ENCODE measurements at places on chromosomes 1 and 21.

- DNase-seq, result no peak
These were observed 13.3 kb downstream of the TRPM2 start for GRCh38 chr21:44366586-44367211.

DNA sequence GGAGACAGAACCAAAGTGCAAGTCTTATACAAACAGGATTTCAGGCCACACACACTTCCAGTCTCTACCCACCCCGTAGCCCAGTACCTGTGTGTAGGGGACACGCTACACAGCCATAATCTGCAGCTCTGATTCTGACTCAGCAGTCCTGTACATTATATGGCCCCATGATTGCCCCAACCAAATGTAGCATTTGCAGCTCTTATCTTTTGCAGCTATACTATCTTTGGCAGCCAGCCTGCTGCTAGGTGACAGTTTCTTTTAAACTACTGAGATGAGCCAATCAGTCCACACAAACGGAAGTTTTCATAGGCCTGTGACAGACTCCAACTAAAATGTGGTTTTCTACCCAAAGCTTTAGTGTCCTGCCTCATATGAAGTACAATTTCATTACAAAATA lies 259.6 kb upstream of the ST6GALNAC5 start:
- no peak for DNase-seq

- no peak for DNase-seq
These were observed 23.9 kb upstream of the ZZZ3 start for GRCh38 chr1:77706321-77706720.

GRCh38 chr21:36751383-36751782 lies 52.5 kb downstream of the SIM2 start:
- DNase-seq, result no peak

DNA sequence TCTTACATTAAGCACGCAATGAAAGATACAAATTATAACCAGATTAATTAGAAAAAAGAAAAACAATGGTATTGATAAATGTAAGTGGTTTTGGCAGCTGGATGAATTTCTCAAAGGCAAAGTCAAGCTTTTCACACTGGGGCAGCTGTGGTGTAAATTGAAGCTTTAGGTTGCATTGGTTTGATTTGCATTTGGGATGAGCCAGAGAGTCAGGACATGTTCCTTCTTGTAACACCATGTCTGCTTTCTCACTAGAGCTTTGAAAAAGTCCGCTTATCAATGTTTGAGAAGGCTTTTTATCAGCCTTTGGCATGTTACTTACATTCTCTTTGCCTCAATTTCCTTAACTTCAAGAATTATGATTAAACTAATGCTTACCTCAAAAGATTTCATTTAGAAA lies 173.9 kb downstream of the GPATCH2 start:
- no peak for DNase-seq

DNA sequence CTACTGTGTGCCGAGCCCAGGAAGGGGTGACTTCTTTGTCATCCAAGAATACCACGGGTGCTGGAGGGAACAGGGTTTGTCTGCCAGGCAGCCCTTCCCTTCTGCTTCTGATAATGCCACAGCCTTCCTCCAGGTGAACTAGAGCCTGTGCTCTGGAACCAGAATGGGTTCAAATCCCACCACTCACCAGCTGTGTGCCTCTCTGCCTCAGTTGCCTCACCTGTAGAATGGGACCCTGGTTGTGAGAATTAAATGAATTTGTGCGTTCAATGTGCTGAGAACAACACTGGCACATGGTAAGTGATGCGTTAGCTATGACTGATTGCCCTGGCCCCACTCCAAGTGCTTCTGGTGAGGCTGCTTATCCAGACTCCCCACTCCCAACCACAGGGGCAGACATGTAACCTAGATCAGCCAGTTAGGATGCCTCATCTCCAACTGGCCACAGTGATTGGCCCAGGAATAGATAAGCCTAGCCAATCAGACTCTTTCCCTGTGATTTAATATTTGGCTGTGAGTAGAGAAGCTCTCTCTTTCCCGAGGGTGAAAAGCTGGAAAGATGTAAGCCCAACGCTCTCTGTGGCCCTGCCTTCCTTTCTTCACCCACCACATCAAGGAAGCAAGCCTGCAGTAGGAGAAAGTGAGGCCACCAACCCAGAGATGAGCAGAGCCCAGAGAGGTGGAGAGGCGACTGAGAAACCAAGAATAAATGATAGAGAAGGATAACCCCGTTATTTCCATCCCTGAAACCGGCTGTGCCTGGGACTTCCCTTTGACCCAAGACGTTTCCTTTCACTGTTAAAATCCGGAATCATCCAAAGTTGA lies 20.8 kb upstream of the LAPTM5 start:
- DNase-seq, result peak; percentile 70

- no peak for DNase-seq
These were observed 37.5 kb downstream of the LRRC3 start for GRCh38 chr21:44492567-44493385.

DNA sequence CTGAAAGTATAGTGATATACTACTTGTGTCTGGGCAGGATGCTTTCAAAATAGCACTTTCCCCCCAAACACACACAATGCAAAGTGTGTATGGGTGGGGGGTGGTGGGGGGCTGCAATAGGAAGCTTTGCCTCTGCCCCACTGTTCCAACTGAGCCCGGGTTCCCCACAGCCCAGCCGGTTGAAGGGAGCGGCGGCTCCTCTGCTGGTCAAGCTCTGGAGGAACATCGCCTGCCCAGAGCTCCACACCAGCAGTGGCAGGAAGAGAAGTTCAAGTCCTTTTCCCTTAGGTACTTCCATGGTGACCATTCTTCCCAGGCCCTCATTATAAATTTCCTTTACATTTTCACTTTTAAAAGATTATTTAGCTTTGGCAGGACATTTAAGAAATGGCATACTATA lies 74.9 kb downstream of the CAPZB start:
- no peak for DNase-seq

DNA sequence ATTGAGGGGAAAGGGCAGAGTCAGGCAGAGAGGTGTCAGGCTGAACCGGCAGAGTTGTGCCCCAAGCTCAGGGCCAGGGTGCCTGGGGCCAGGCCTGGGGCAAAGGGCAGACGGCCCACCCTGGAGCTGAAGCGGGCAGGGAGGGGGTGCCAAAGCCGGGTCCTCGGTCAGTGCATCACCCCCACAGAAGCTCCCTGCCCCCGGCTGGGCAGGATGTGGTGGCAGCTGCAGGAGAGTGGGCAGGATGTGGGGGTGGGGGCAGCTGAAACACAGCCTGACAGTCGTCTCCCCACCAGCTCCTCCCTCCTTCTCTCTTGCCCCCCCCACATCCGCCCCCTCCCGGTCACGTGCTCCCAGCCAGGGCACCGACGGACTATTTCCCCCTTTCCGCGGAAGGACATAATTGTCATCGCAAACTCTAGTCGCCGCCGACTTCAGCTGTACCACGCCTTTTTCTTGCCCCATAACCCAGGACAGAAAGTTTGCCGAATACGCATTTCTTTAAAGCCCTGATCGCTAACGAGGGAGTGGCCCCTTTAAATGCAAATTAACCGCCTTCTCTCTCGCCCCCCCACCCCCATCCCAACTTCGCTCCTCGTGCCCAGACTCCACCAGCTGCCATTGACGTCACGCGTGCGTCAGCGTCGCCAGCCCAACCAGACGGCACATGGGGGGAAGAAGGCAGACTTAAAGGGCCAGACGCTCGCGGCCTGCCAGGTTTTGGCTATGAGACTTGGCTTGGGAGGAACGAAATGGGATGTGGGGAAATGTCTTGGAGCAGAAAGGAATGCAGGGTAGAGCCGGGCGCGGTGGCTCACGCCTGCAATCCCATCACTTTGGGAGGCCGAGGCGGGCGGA lies 4.5 kb upstream of the MEF2D start:
- peak; percentile 99 for DNase-seq

DNA sequence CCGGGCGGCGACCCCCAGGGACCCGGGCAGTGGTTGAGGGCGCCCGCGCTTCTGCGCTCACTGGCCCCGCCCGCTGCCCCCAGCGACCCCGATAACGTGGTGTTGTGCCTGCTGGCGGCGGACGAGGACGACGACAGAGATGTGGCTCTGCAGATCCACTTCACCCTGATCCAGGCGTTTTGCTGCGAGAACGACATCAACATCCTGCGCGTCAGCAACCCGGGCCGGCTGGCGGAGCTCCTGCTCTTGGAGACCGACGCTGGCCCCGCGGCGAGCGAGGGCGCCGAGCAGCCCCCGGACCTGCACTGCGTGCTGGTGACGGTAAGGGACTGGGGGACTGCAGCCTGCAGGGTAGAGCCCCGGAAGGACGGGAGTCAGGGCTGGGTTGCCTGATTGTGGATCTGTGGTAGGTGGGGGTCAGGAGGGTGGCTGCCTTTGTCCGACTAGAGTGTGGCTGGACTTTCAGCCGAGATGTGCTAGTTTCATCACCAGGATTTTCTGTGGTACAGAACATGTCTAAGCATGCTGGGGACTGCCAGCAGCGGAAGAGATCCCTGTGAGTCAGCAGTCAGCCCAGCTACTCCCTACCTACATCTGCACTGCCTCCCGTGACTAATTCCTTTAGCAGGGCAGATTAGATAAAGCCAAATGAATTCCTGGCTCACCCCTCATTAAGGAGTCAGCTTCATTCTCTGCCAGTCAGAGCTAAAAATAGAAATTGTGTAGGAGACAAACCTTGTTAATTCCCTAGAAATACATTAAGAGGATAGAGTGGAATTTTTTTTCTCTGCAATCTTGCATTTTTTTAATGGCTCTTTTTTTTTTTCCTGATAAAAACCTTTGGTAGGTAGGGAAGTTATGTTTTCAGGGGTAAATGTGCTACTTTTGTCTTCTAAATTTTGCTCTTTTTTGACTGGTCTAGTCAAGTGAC lies 1.5 kb downstream of the GADD45A start:
- peak; percentile 77 for DNase-seq

GRCh38 chr21:38323721-38324531 lies 67.1 kb downstream of the KCNJ15 start:
- no peak for DNase-seq

GRCh38 chr1:8061673-8062386 lies 35.7 kb upstream of the ERRFI1 start:
- DNase-seq, result no peak

DNA sequence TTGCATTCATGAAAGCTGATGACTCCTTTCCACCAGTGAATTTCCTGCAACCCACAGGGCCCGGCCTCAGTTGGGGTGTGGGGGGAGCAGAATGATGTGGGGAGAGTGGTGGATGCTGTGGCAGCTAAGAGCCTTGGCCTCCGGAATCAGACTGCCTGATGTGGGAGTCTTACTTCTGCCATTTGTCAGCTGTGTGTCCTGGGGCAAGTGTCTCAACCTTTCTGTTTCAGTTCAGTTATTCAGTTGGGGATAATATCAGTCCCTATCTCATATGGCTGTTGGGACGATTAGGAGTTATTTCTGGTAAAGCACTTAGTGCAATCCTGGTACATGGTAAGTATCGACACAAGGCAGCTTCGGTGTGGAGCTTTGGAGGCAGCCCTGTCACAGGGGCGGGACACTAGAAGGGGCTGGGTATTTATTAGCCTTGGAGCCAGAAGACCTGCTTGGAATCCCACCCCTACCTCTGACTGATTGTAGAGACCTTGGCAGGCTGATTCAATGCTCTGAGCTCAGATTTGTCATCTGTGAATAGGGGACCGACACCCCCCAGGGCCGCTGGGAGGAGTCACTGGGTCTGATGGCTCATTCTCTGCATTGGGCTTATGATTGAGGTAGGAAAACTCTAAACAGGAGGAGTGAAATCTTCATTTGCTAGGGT lies 19.6 kb downstream of the ARHGEF10L start:
- no peak for DNase-seq

DNA sequence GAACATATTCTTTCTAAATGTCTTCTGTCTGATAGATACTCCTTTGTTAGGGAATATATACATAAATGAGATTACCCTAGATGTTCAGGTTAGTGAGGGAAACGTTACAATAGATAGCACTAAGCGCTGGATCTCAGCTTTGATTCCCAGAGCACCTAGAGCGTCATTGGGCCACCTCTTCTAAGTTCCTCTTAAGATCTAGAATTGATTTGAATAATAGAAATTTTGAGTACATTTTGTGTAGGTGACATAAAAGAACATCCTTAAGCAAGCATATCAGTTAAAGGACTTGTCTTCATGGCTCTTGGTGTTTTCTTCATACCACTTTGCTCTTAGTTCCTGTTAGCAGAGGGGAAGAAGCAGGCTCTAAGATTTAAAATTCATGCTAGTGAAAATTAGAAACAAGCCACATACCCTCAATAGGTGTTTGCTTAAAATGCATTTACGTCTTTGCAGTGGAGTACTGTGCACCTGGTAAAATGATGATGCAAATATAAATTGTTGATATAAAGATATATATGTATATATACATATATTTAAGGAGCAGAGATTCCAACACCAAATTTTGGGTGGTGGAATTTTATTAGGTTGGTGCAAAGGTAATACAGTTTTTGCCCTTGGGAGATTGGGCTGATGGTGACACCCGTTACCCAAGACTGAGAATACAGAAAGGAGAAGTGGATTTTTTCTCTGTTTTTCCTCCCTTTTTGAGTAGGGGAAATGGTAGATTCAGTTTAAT lies 47.1 kb downstream of the DYRK1A start:
- no peak for DNase-seq

DNA sequence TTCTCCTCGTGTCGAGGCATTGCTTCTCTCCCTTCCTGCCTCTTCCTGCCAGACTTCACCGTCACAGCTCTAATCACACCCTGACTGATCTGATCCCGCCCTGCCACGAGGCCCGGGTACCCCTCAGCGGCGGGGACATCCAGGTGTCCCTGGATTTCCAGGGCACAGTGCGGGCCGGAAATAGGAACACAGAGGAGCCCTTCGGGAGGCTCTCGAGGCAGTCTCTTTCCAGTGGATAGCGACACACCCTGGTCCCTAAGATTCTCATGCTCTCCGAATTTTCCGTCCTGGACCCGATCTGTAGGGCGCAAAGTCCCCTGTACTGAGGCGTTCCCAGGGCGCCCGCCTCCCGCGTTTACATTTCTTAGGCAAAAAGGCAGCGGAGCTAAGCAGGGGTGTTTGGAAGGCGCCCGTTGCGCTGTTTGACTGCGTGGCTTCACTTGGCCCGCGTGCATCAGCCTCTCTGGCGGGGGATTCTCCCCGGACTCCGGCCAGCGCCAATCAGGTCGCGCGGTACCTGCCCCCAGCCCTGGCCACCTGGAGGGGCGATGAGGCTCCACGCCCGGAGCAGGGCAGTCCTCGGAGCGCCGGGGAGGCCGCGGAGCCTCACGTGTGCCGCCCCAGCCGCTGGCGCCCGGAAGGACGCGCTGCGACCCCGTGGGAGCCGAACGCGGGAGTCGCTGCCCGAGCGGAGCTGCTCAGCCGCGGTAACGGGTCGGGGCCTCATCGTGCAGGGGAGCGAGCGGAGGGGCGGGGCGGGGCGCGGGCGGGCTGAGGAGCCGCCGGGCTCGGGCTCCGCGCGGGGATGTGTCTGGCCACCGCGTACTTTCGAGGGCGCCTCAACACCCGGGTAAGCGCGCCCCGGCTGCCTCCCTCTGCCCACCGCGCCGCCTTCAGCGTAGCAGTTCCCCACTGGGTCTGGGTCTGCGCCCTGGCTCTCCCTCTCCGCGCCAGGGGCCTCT lies at the start of gene FAM163A:
Gene FAM163A, plus strand, starts transcription at position 575 of the 962 bp plus-strand sequence. CDS start 69,807 bp downstream, outside the sequence.
- DNase-seq, result peak; percentile 39

GRCh38 chr1:203751051-203751450 lies 13.9 kb upstream of the LAX1 start:
- no peak for DNase-seq

DNA sequence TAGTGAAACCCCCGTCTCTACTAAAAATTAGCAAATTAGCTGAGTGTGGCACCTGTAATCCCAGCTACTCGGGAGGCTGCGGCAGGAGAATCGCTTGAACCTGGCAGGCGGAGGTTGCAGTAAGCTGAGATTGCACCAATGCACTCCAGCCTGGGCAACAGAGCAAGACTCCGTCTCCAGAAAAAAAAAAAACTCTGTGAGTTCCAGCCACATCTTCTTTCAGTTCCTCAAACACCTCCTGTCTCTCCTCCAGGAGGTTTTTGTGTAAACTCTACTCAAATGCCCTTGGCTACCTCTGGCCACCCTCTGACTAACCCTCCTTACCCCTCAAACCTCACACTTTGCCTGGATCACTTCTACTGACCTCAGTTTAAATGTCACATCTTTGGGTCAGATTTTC lies 38.1 kb downstream of the RCSD1 start:
- DNase-seq, result no peak
